ENCODE measurements at places on chromosomes 12 and 14.

GRCh38 chr12:52084491-52085231 is 5.2 kb downstream of the SMIM41 start:
- no peak for DNase-seq

DNA sequence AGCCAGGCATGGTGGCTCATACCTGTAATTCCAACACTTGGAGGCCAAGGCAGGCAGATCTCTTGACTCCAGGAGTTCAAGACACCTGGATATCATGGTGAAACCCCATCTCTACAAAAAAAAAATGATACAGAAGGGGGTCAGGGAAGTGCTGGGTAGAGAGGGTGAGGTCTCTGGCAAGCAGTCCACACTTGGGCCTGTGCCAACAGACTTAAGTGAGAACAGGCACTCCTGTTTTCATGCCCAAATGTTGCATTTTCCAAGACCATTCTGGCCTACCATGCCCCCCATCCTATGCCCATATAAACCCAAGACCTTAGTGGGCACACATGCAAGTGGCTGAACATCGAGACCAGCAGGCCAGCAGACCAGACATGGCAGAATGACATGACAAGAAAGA is 16.0 kb upstream of the CMAS start:
- no peak for DNase-seq

- DNase-seq = peak; percentile 16
These were observed 29.6 kb downstream of the CCDC92 start for GRCh38 chr12:123942911-123943648.

- DNase-seq = peak; percentile 80
These were observed 345.8 kb downstream of the CCDC91 start for GRCh38 chr12:28536088-28536487.

DNA sequence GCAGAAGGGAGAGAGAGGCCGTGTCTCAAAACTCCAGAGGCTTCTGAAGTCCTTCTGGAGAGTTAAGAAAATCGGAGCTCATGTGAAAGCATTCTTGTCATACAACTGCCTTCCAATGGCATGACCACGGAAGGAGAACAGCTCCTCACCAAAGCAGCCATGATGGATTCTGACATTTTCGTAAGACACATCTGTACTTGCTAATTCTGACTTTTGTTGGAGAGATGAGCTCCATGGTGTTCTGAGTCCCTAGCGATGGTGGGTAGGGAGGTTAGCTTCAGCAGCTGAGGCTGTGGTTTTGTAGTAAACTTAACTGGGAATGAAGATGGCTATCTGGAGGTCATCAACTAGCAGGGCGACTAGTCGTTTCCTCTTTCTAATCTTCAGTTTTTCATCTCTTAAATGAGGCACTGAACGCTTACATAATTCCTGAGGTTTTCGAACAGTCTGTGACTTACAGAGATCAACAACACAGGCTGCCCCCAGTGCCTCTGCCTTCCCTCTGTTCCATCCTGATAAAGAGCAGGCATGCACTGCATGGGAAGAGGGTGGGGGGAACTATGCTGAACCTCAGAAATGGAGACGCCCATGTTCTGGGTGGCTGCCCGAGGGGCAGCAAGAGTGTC is 28.6 kb upstream of the DICER1 start:
- no peak for DNase-seq

GRCh38 chr12:75162845-75163244 is 46.8 kb downstream of the KCNC2 start:
- DNase-seq = no peak

DNA sequence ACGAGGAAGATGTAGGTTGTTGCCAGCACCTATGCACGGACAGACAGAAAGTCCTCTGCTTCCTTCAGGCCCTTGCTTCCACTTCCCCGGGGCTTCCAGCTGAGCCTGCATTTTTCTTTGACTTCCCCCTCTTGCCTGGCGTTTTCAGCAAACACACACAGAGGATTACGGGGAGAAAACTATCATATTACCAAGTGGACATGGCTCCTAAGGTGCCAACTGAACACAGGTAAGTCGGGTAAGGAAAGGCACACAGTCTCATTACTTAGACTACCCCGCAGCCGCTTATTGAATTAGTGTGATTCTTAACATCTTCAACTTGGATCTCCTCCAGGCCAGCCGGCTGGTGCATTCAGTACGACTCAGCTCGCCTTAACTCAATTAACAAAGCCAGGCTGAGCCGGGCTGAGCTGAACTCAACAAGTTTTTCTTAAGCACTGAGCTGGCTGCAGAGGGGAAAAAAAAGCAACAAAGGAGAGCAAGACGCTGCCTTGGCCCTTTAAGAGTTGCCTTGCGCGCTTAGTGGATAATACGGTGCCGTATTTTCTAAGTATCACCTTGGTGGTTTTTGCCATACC is 19.2 kb upstream of the MAP1LC3B2 start:
- DNase-seq = peak; percentile 77

DNA sequence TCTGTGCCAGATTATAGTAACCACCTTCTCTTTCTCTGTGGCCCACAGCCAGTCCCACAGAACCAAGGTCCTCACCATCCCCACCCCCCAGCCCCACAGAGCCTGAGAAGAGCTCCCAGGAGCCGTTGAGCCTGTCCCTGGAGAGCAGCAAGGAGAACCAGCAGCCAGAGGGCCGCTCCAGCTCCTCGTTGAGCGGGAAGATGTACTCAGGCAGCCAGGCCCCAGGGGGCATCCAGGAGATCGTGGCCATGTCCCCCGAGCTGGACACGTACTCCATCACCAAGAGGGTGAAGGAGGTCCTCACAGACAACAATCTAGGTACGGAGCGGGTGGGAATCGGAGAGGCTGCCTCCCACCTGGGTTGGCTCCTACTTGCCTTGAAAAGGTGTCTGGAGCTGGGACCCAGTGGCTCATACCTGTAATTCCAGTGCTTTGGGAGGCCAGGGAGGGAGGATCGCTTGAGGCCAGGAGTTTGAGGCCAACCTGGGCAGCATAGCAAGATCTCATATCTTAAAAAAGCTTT is 34.4 kb downstream of the PHETA1 start:
- no peak for DNase-seq

GRCh38 chr12:106954462-106955376 is 988 bp upstream of the TMEM263 start:
- DNase-seq = peak; percentile 52

- no peak for DNase-seq
These were observed 24.6 kb downstream of the LIN7A start for GRCh38 chr12:80912901-80913770.

DNA sequence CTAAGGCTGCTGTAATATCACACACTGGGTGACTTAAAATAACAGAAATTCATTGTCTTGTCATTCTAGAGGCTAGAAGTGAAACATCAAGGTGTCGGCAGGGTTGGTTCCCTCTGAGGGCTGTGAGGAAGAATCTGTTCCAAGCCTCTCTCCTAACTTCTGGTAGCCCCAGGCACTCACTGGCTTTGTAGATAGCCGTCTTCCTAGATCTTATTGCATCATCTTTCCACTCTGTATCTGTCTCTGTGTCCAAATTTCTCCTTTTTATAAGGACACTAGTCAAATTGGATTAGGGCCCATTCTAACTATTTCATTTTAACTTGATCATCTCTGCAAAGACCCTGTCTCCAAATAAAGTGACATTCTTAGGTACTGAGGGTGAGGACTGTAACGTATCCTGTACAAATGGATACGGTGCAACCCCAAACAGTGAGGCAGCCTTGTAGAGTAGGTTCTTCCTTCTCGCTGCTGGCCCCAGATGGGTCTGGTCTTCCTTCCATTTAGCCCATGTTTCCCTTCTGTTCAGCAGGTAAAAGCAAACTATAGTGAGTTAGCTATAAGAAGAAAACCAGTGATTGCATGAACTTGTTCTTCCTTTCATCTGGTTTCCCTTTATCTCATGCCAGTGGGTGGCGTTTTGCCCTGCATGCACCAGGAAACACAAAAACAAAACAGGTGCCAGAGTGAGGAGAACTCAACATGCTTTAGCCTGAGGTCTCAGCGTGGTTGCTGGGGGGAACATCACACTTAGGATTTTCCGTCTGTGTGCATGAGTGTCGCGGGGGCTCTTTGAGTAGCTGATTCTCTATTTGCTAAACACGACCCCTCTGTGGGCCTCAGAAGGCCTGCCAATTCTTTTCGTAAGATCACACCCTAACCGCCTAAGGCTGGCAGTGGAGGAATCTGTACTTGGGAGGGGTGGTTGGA is 19.5 kb downstream of the TTC9 start:
- DNase-seq = no peak

- peak; percentile 89 for DNase-seq
These were observed 923 bp downstream of the STAT2 start for GRCh38 chr12:56358836-56359532.

- no peak for DNase-seq
These were observed 475.4 kb downstream of the TMEM132D start for GRCh38 chr12:129428240-129428936.

DNA sequence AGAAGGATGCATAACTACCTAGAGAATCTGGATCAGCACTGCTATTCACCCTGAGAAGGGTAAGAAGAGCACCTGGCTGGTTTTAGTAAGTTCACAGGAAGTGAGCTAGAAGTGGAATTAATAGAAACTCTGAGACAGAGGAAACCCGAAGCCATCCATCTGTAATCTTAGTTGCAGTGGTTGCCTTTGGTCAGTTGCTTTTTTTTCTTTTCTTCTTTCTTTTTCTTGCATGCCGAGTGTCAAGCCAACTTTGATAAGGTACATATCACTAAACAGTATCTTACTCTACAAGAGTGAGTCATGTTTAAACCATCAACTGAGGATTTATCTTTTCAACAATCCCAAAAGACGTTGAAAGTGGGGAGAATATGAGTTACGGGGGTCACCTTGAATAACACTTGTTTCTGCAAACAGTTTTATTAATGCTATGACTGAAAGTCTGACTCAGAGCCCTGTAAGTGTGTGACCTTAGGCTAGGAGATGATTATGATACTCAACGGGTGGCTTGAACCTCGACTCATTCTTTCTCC is 26.7 kb downstream of the C12orf75 start:
- DNase-seq = peak; percentile 56

DNA sequence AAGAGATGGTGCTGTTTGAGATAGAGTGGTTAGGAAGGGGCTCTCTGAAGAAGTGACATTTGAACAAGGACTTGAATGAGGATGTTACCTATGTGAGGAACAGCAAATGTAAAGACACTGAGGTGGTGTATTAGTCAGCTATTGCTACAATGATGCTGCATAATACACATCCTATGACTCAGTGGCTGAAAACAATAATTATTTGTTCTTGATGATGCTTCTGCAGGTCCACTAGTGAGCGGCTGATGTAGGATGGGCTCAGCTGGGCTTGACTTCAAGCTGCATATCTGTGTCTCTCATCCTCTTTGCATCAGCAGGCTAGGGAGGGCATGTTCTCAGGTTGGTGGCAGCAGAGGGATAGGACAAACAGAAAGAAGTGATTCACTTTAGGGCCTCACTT is 21.4 kb upstream of the CLMN start:
- no peak for DNase-seq
